ENCODE measurements at places on chromosomes 16 and 17.

DNA sequence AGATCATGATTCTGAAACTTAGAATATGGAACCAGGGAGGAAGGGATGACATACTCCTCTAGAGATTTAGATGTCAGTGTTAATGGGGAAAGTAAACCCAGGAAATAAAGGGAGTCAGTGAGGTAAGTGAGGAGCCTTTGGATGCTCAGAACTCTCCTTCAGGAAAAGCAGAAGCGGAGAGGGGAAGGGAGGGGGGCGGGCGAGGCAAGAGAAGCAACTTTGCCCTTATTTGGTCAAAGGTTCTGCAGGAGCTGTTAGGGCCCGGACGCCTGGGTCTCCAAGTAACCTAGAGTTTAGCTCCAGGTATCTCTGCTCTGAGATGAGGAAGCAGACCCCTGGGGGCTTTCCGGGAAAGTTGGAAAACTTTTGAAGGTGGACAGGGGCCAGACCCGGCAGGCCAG lies 1.3 kb downstream of the PFN1 start:
- DNase-seq, result no peak

DNA sequence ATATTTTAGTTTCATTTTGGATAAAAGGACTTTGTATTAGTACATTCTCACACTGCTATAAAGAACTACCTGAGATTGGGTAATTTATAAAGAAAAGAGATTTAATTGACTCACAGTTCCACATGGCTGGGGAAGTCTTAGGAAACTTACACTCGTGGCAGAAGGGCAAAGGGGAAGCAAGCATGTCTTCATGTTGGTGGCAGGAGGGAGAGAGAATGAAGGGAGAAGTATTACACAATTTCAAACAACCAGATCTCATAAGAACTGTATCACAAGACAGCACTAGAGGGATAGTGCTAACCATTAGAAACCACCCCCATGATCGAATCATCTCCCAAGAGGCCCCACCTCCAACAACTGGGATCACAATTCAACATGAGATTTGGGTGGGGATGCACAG lies 142.9 kb downstream of the USP31 start:
- DNase-seq, result no peak

DNA sequence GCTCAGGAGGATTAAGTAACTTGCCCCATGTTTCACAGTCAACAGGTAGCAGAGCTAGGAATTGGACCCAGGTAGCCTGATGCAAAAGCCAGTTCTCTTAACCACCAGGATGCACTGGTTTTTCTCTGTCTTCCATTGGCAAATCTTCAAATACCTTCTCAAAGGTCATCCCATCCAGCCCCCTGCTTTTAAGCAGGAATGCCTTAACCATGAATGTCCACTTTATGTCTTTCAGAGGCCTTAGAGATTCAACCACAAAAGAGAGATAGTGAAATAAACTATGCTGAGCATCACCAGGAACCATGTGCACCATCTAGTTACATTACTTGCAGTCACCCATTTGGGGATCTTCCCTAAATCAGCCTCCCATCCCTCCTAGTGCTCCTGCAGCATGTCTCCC lies 94.3 kb downstream of the C17orf67 start:
- no peak for DNase-seq

DNA sequence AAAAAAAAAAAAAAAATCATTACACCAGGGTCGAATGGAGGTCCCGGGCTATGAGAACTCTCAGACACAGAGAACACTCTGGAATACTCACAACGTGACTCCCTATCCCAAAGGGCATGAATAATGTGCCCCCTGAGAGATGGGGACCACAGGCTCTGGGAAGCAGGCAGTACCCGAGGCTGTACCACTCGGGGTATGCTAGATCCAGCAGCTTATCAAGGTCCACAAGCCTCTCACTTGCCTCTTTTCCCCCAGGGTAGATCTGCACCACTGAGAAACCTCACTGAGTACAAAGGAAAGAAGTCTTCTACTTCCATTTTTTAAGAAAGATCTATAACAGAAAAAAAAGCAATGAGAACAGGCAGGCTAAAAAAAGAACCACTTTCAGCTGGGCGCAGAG lies 40.5 kb downstream of the WDR59 start:
- no peak for DNase-seq

- DNase-seq, result no peak
Measured at GRCh38 chr16:20853981-20854620, 46.1 kb downstream of the DCUN1D3 start.

GRCh38 chr17:43467981-43468581 lies 15.7 kb upstream of the DHX8 start:
- peak; percentile 70 for DNase-seq

DNA sequence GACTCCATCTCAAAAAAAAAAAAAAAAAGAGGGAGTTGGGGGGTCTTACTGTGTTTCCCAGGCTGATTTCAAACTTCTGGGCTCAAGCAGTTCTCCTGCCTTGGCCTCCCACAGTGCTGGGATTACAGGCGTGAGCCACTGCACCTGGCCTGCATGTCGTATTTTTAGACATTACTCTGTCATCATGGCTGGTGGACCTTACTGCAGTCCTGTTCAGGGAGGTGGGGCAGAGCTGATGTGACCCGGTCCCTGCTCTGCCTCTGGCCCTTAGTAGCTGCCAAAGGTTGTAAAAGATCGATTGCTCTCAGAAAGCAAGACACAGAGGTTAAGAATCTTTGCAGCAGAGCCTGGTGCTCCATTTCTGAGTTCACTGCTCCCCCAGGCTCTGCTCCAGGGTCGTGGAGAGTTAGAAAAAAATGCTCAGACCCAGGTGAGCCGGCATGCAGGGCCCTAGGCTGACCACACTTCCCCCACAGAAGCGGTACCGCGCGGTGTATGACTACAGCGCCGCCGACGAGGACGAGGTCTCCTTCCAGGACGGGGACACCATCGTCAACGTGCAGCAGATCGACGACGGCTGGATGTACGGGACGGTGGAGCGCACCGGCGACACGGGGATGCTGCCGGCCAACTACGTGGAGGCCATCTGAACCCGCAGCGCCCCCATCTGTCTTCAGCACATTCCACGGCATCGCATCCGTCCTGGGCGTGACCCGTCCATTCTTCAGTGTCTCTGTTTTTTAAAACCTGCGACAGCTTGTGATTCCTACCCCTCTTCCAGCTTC lies 7.1 kb upstream of the LASP1NB start:
- no peak for DNase-seq

DNA sequence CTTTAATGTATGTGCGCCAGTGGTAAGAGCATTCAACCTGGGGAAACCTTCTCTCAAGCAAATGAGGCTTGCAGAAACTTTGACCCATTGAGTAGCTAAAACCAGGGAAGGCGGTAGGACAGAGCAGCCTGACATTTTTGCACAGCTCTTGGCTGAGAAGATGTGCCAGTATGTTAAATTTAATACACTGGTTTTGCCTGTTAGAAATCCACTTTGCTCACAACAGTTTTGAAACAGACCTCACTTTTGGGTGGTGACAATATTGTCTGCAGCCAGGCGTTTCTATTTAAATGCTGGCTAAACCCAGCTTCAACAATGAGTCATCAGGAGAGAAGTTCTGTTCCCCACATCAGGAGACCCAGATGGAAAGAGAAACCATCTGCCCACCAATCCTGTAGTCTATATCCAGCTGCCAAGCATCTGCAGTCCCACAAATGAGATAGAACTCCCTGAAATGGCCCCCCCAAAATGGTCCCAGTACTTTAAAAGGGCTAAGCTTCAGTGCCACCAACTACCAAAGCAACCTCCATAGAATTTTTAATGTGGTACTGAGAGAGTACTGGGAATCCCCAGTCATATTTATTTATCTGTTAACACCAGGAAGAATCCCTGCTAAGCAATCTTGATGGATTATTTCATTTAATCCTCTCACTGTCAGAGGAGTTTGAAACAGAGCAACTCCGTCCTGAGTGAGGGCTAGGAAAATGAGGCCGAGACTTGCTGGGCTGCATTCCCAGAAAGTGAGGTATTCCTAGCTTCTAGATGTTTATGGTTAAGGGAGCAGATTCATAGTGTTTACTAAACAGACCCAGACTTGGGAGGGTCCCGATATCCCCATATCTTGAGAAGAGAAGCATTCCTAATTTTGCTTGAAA lies 29.0 kb upstream of the CLEC3A start:
- no peak for DNase-seq

GRCh38 chr16:79597277-79598062 lies 3.1 kb downstream of the MAF start:
- DNase-seq, result no peak

- peak; percentile 57 for DNase-seq
Measured at GRCh38 chr16:6698548-6698947, 634.1 kb upstream of the RBFOX1 start.

DNA sequence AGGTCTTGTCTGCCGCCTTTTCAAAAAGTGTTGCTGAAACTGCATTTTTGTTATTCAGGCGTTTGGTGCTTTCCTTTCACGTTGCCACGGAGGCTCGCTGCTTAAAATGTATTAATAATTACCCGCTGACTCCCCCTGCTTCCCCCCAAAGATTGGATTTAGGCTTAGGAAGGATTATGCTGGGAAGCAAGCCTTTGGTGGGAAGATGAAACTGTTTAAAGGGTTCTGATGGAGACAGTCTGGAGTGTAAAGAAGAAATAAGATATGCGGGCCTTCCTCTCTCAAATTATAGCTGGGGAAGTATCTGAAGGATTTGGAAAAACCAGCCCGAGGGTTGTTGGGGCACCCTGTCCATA lies 1.1 kb downstream of the KSR1 start:
- no peak for DNase-seq

- peak; percentile 62 for DNase-seq
Measured at GRCh38 chr16:69820926-69821541, 58.9 kb downstream of the WWP2 start.

DNA sequence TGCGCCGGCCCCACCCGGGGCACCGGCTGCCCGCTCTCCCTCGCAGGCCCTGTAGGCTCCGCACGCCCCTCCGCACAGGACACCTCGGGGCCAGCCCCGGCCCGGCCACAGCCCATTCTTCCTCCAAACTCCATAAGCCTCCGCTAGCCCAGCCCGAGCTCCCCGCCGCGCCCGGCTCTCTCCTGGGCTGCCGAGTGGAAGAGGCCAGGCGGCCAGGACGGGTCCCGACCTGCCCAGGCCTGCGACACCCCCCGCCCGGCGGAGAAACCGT lies 397 bp downstream of the NCOR1 start:
- no peak for DNase-seq

- DNase-seq, result no peak
Measured at GRCh38 chr17:47713980-47714700, 18.9 kb upstream of the TBX21 start.

DNA sequence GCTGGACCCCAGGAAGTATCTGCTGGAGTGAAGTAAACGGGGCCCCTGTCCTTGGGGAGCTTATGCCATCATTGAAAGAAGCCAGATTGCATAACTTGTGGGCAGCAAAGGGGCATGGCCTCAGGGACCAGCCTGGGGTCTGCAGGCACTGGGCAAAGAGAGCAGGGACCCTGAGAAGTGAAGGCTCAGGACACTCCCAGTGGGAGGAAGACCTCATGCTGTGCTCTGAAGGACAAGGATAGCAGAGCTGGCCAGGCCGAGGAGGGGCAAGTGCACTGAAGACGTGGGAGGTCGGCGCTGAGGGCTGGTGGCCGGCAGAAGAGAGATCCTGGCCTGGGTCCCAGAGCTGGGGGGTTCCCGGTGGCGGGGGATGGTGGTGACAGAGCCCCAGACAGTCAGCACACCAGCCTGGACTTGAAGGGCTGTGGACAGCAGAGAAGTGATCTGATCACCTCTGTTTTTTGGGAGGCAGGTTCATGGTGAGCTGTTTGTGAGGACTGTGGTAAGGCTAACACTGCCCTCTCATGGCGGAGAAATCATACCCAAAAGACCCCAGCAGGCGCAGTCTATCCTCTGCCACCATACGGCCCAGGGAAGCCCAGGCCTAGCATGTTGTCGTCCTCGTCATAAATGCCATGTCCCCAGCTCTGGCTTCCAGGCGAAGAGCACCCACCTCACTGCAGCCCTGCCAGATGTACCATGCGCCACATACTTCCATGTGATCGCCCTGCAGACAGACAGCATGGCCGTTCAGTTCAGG lies 7.1 kb upstream of the CNP start:
- DNase-seq, result no peak

- DNase-seq, result no peak
Measured at GRCh38 chr16:48535831-48536613, 74.0 kb downstream of the N4BP1 start.

DNA sequence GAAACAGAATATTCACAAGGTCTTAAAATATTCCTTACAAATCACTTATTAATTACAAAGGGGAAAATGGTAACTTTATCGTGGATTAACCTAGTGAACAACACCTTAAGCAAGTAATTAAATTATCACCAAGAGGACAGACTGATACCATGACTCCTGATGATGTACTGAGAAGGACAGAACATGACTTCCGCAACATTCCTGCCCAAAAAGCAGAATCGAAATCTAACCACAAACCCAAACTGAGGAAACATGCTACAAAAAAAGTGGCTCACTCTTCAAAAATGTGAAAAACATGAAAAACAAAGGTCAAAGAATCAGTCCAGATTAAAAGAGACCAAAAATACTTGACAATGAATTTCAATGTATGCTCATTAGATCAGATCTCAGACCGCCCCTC lies 151.5 kb downstream of the AATF start:
- DNase-seq, result no peak

- no peak for DNase-seq
Measured at GRCh38 chr17:28977659-28978355, 26.5 kb upstream of the PHF12 start.

- no peak for DNase-seq
Measured at GRCh38 chr16:29974291-29975133, 844 bp downstream of the TAOK2 start.

- no peak for DNase-seq
Measured at GRCh38 chr17:73519714-73520368, 124.4 kb downstream of the SDK2 start.

DNA sequence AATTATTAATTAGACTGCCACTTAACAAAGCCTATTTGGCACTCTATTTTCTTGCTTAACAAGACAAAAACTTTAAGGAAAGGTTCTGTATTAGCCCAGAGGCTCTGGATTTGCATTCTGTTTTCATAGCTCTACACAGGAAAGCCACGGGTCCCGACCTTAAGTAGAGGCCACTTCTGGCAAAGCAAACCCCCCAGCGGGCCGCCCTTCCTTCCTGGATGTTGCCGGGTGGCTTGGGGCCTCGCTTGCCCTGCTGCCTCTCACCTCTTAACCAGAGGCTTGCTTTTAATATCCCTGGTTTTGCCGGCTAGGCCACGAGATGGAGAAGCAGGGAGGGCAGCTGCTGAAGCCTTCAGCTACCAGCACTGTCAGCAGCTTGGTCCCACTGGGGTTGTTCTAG lies 4.4 kb downstream of the RTN4RL1 start:
- no peak for DNase-seq

- no peak for DNase-seq
Measured at GRCh38 chr17:68849673-68850610, 105.2 kb downstream of the ABCA8 start.

DNA sequence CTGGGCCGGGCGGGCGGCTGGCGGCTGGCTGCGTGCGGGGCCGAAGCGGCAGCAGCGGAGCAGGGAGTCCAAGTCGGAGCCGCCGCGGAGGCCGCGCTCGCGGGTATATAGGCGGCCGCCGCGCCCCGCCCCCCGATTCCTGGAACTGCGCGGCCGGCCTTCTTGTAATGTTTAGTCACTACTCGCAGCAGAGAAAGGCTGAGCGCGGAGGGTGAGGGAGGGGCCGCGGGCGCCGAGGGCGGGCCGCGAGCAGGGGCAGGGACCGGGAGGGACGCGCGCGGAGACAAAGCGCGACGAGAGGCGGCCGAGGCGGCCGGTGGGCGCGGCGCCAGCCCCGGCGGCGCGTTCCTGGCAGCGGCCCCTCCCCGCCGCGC lies at the start of gene SOCS3:
Gene SOCS3 (minus strand): TSS at position 81 of the 374 bp plus-strand sequence. CDS start 982 bp downstream, outside the sequence.
- DNase-seq, result peak; percentile 87
